ENCODE measurements at places on chromosomes 12 and 14. TPM values are rescaled to one million over a fixed set of nuclear protein-coding genes. Genes with fewer than 3 reads are reported as not detected.

DNA sequence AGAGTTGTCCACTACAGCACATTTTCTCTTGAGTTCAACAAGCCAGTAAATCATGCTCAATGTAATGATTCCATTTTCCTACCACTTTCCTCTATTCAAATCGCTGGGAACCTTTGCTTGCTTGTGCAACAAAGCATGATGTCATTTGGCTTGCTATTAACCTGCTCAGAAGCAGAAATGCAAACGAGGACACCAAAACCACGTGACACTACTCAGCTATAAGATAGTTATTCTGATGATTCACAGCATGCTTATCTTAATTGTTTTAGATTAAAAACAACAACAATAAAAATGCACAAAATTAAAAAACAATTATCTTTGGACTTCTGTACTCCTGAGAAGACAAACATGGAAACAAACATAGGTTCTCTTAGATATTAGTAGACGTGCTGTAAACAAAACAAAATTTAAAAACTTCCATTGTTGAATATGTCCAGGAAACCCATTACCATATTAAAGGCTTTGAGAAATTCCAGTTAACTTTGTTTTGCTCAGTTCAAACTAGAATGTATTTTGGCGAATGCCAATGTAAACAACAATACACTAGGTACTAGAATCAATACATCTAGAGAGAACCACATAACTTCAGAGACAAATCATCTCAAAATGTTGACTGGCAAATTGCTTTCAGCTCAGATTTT, 77.5 kb upstream of the KRAS start:
- no peak for DNase-seq

- DNase-seq: no peak
These were observed 93.9 kb downstream of the PLEKHG7 start for GRCh38 chr12:92796650-92797049.

ZNF891 gene
- 2.4 TPM for polyA plus RNA-seq

ATP5MC2 gene
- polyA plus RNA-seq: 826 TPM

Data from hindlimb muscle (tissue), 1 donor.